Activated CD4-positive, alpha-beta T cell treated with anti-CD3 and anti-CD28 coated beads for 4 hours (primary cell): ENCODE measurements at places on chromosomes 13 and 19.

DNA sequence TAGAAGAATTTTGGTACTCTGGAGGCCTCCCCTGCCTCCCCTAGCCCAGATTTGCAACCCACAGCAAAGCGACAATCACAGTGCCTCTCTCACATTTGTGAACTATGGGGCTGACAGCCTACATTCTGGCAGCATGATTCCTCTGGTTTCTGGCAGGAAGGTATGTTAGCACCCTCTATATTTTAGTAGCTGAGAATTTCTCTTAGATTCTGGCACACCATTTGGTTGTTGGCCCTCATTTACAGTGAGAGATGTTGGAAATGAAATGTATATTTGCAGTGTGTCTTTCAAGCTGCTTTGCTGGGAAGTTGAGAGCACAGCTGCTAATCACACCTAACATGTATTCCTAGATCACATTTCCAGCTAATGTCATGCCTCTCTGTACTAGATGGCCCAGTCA, 735.0 kb downstream of the FGF9 start:
- no peak for DNase-seq

- DNase-seq: no peak
Measured at GRCh38 chr19:55633861-55634260, 6.9 kb upstream of the ZNF580 start.

GRCh38 chr19:9909251-9909650, 27.1 kb downstream of the OLFM2 start:
- no peak for DNase-seq

DNA sequence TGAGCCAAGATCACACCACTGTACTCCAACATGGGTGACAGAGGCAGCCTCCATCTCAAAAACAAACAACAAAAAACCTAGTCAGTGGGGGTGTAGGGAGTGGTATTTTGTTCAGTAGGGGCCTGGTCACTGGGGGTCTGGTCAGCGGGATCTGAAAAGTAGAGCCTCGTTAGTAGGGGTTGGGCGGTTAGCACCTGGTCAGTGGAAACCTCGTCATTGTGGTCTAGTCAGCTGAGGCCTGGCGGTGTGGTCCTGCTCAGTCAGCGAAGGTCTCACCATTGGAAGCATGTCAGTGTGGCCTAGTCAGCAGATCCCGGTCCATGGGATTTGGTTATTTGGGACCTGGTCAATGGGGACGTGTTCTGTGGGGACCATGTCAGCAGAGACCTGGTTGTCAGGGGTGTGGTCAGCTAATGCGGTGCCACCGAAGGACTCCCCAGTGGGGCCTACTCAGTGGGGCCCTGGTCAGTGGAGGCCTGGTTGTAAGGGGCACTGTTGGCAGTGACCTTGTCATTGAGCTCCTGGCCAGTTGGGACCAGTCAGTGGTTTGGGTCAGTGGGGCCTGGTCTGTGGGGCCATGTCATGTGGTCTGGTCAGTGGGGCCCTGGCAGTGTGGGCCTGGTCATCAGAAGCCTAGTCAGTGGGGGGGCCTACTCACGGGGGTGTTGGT, 63.0 kb upstream of the TPM4 start:
- no peak for DNase-seq

- no peak for DNase-seq
Measured at GRCh38 chr13:39407786-39408185, 195.2 kb downstream of the LHFPL6 start.

DNA sequence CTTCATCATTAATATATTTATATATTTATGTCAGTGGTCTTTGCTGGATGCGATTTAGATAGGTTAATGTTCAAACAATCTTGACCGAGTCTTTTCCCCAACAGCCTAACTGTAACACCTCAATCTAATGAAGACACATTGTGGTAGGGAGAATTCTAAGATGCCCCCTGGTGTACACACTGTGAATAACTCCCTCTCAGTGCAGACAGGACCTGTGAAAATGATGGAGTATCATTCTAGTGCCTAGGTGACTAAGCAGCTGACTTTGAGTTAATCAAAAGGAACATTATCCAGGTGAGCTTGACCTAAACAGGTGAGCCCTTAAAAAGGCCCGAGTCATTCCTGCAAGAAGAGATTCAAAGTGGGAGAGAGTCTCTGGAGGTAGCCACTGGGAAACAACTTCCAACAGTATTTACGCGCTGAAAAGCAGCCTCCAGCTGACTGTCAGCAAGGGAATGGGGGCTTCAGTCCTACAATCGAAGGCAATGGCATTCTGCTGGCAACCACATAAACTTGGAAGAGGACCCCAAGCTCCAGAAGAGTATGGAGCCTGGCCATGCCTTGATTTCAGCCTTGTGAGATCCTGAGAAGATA, 28.0 kb upstream of the KBTBD7 start:
- DNase-seq: peak; percentile 61

- no peak for DNase-seq
Measured at GRCh38 chr13:50979187-50979586, 69.6 kb downstream of the RNASEH2B start.

GRCh38 chr19:46784262-46785053, 3.9 kb downstream of the SLC1A5 start:
- DNase-seq: peak; percentile 62
